Activated CD4-positive, alpha-beta T cell treated with anti-CD3 and anti-CD28 coated beads, Interleukin-2, amount 10 ng/mL, durations not matched to agents 7 days and 5 days (primary cell): ENCODE measurements at places on chromosomes 7 and 10. TPM values are rescaled to one million over a fixed set of nuclear protein-coding genes. Genes with fewer than 3 reads are reported as not detected.

FAM237B gene
- not detected for total RNA-seq

EVX1 gene
- not detected for total RNA-seq

COL17A1 gene
- total RNA-seq, result not detected

SPDYE5 gene
- not detected for total RNA-seq

PRKCQ gene
- total RNA-seq, result 69.5 TPM

FRMPD2 gene
- not detected for total RNA-seq

PTPRN2 gene
- total RNA-seq, result 2.7 TPM
